ENCODE measurements at places on chromosomes 4 and X.

DNA sequence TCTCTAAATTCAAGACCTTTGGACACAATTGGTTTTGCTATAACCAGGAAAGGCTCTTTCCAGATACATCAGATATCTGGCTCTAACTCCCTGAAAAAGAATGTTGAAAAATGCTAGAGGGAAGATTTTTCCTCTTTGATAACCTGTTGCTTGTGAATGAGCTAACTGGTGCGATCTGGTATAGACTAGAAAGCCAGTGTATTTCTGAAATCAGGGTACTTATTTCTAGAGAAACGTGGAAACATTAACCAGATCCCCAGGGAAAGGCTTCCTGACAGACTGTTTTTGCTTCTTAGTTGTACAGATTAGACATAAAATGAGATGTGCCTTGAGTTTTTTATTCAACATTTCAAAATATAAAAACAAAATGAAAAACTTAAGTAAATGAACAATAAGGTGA is 107.7 kb downstream of the NPNT start:
- no peaks in the 10 kb centered on the region for H3K4me1 ChIP-seq
- H3K4me3 ChIP-seq, result no peak overlapping the region
- H3K27ac ChIP-seq, result no peak overlapping the region
- no peaks in the 10 kb centered on the region for H3K27me3 ChIP-seq
- H3K36me3 ChIP-seq, result no peaks in the 10 kb centered on the region
- DNase-seq, result no peak

- DNase-seq, result no peak
- no peaks in the 10 kb centered on the region for H3K36me3 ChIP-seq
Measured at GRCh38 chrX:10484683-10485247, 135.6 kb downstream of the MID1 start.

GRCh38 chr4:145743641-145744040 is 63.7 kb downstream of the C4orf51 start:
- H3K27ac ChIP-seq, result no peak overlapping the region
- H3K4me1 ChIP-seq, result peaks cover 5% of the 10 kb centered on the region

DNA sequence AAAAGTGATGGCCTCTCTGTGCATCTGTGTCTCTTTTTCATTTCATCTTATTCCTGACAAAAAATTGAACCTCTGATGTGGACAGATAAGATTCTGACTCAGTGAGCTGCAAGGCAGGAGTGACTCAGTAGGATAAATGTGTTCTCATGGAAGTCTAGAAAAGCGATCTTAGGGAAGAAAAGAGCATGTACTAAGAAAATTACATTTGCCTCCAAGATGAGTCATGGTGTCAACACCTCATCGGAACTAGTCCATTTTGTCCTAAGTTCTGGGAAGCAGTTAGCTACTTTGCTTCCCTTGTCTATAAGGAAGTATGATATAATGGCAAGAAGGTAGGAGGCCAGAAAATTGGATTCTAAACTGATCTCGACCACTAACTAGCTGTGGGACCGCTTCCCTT is 83.5 kb upstream of the AFF2 start:
- no peaks in the 10 kb centered on the region for H3K27me3 ChIP-seq
- H3K36me3 ChIP-seq, result no peaks in the 10 kb centered on the region
- H3K4me3 ChIP-seq, result no peak overlapping the region

GRCh38 chrX:2536141-2536540 is 35.4 kb upstream of the DHRSX start:
- H3K27ac ChIP-seq, result no peak overlapping the region
- H3K36me3 ChIP-seq, result no peaks in the 10 kb centered on the region
- no peak for DNase-seq
- no peaks in the 10 kb centered on the region for H3K27me3 ChIP-seq
- no peak overlapping the region for H3K4me3 ChIP-seq

DNA sequence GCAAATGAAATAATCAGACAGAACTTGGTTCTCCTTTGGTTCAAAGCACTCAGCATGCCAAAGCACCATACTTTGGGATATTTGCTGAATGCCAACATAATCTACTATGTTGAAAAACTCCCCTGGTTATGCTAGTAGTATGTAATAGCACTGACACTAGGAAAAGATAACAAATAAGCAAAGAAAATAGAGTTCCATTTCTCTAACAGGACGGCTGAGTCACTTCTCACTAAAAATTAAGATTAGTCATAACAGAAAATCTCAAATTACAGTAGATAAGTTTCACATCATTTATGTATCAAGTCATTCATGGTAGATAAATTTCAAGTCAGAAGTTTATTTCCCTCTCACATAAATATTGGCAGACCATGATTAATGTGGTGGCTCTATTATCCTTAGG is 17.9 kb downstream of the PDHA2 start:
- no peak for DNase-seq
- H3K27ac ChIP-seq, result no peak overlapping the region
- H3K4me1 ChIP-seq, result no peaks in the 10 kb centered on the region
- H3K4me3 ChIP-seq, result no peak overlapping the region

DNA sequence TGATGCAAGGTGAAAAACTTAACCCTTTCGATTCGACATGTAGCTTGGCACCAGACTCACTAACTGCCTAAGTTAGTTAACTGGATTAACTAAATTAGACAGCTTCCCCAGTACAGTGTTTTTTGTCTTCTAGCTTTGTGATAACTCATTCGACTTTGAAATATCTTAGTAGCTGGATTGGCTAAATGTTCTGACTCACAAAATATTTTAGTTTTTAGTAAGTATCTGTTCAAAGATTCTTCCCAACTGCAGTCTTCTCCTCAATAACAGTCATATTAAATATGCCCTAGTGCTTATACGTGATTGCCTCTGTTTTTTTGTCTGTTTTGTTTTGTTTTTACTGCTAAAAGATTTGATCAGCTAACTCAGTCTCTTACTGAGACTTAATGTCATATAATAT is 102.9 kb downstream of the KCNIP4 start:
- no peaks in the 10 kb centered on the region for H3K27me3 ChIP-seq
- no peaks in the 10 kb centered on the region for H3K4me1 ChIP-seq
- no peak overlapping the region for H3K27ac ChIP-seq
- no peak for DNase-seq
- H3K4me3 ChIP-seq, result no peak overlapping the region

DNA sequence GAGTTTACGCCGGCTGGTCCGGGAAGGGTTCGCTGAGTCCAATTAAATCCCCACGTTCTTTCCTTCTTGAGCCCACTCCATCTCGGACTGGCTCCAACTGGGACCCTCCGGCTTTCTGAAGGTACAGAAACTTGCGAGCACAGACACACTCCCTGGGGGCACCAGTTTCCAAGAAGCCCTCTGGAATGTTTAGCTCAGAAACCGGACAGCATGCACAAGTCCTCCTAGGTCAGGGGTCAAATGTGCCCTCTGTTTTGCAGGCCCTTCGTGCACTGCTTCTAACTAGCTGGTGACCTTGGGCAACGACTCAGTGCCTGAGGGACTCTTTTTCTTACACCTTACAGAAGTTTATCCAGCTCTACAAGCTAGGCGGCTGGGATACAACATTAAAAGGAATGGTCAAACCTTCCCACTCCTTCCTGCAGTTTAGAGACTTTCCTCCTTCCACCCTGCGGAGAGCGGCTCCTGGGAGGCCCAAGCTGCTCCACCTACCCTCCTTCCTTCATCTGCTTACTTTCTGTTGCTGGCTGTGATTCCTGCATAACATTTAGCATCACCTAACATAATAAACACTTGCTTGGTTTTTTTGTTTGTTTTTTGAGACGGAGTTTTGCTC is 275.5 kb downstream of the BCOR start:
- no peaks in the 10 kb centered on the region for H3K36me3 ChIP-seq
- no peak for DNase-seq
- no peak overlapping the region for H3K27ac ChIP-seq
- H3K4me1 ChIP-seq, result peaks cover 13% of the 10 kb centered on the region
- no peak overlapping the region for H3K4me3 ChIP-seq

- DNase-seq, result no peak
- H3K4me3 ChIP-seq, result peak overlapping the region; percentile 94
- H3K27me3 ChIP-seq, result peaks cover 4% of the 10 kb centered on the region
- peak overlapping the region; percentile 87 for H3K27ac ChIP-seq
- H3K4me1 ChIP-seq, result no peaks in the 10 kb centered on the region
Measured at GRCh38 chr4:168830777-168831512, 179.1 kb downstream of the CBR4 start.

GRCh38 chr4:71004281-71004851 is 10.9 kb downstream of the DCK start:
- H3K4me3 ChIP-seq, result no peak overlapping the region
- H3K36me3 ChIP-seq, result peaks cover 5% of the 10 kb centered on the region
- peaks cover 5% of the 10 kb centered on the region for H3K4me1 ChIP-seq
- DNase-seq, result no peak
- no peak overlapping the region for H3K27ac ChIP-seq
